ENCODE measurements at places on chromosomes 1 and 21.

DNA sequence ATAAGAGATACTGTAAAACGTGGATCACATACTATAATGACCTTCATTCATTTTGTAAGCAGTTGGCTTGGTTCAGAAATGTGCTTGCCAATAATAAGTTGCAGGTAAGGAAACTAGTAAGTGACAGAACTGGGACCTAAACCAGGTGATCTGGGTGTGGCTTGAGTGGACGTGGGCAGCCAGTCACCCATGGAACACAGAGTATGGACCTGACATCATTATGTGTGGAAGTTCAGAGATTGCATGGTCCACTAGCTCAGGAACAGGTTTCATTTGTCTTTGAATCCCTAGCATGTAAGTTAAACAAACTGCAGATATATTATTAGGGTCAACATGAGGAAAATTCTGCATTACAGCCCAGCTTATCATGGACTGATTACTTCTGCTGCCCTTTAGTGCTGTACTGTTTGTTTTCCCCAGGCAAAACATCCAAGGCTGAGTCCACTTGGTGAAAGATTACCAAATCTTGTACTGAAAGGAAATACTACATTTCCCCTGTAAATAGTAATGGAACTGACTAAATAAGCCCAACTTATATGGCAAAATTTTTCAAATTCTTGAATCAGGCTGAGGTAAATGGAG, 327.3 kb upstream of the SGIP1 start:
- peak; percentile 41 for DNase-seq

DNA sequence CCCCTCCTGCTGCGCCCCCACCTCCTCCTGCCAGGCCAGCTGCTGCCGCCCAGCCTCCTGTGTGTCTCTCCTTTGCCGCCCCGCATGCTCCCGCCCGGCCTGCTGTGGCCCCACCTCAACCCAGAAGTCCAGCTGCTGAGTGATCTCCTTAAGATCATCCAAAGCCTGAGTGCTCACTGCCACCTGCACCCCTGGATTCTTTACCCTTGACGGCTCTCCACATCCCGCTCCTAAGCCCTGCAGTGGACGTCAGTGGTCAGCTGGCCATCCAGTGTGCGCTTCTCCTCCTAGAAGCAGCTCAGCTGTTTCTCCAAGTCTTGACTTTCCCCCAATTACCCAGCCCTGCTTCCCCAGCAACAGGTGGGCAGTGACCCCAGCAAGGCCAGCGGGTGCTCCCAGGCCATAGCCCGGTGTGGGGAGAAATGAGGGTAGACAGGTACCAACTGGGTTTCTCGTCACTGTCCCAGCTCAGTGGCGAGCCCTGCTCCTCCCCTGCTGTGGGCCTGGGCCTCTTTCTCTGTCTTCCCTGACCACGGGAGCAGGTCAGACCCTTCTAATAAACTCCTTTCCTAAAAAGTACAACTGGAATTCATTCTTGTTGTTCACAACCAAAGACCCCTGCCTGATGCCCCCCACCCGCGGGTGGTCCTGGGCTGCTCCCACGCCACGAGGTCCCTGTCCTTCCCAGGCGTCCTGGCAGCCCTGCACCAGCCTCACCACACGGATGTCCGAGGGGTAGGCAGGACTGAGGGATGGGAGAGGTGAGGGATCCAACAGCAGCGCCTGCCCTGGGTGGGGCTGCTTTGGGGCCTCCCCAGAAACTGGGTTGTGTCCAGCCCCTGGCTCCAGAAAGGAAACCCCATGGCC, 1.4 kb downstream of the KRTAP10-7 start:
- no peak for DNase-seq

DNA sequence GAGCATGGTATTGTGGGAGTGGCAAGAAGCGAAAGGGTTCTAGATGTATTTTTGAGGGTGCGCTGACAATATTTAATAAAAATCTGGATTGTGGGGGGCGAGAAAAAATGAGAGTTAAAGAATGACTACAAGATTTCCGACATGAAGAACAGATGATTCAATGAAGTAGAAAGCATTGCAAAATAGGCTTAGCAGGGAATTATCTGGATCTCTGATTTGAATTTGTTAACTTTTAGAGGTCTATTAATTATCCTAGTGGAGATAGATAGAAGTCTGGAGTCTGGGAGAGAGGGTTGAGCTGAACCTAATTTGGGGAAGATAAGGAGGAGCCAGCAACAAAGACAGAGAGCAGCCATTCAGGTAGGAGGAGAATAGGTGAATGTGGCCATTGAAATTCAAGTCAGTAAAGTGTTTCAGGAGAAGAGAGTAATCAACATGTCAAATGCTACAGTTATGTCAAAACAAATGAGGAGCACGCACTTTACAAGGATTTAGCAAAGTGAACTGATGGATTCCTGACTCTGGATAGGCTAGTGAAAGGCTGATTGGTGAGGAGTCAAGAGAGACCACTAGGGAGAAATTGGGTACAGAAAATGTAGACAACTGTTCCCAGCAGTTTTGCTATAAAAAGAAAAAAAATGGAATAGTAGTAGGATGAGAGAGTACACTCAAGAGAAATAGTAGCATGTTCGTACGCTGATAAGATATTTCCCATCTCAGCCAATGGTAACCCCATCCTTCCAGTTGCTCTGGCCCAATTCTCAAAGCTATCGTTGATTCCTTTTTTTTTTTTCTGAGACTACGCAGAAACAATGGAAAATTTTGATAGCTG, 393.2 kb upstream of the CXADR start:
- DNase-seq = no peak

DNA sequence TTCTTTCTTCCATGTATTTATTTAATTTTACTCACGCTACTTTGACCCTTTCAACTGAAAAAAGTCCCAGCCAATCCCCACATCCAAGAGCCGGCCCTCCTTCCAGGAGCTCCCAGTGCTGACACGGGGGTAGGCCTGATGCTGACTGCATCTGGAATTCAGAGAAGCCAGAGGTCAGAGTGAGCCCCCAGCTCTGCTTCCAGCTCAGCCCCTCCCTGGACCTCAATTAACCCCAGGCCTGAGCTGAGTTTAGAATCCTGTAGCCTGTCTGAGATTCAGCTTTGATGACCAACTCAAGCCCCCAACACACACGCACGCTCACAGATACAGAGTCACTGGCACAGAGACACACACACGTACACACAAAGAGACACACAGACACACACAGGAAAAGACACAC, 247.9 kb downstream of the NPHP4 start:
- DNase-seq = no peak

- no peak for DNase-seq
Observed at GRCh38 chr1:58786927-58787245, 3.0 kb upstream of the JUN start.

- DNase-seq = no peak
Observed at GRCh38 chr1:33167650-33168447, 14.0 kb downstream of the TRIM62 start.

DNA sequence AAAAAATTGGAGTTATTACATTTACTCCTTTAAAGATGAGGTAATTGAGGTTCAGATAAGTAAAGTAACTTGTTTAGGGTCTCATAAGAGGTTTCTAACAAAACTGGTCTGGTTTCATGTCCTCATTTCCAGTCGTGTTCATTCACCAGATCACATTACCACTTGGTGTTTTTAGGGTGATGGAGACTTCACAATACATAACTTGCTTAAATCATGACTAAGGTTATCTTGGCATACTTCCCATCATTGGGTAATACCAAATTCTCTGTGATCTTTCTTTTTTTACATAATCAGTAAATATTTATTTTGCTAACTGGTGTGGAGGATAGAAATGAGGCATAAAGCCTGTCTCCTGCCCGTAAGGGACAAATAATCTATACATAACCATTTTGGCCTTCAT, 31.6 kb upstream of the RPTN start:
- no peak for DNase-seq

GRCh38 chr1:244356376-244356775, 95.3 kb downstream of the ADSS2 start:
- DNase-seq = no peak

DNA sequence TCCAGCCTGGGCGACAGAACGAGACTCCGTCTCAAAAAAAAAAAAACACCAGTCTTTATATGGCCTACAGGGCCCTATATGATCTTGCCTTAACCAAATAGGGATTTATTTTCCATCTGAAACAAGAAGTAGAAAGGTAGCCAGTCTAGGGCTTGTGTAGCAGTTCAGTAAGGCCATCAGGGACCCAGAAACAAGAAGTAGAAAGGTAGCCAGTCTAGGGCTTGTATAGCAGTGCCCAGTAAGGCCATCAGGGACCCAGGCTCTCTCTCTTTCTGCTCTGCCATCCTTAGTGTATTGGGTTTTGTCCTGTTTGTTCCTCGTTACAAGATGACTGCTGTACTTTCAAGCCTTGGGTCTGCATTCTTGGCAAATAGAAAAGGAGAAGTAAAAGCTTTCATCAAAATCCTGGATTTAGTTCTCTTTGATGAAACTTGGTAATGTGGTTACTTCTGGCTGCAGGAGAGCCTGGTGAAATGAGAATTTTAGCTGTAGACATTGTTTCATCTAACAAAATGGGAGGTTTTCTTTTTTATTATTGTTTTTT, 46.1 kb downstream of the PKN2 start:
- no peak for DNase-seq

GRCh38 chr1:35717911-35718476, 690 bp downstream of the C1orf216 start:
- peak; percentile 36 for DNase-seq

- no peak for DNase-seq
Observed at GRCh38 chr1:235637756-235638534, 11.6 kb downstream of the GNG4 start.

DNA sequence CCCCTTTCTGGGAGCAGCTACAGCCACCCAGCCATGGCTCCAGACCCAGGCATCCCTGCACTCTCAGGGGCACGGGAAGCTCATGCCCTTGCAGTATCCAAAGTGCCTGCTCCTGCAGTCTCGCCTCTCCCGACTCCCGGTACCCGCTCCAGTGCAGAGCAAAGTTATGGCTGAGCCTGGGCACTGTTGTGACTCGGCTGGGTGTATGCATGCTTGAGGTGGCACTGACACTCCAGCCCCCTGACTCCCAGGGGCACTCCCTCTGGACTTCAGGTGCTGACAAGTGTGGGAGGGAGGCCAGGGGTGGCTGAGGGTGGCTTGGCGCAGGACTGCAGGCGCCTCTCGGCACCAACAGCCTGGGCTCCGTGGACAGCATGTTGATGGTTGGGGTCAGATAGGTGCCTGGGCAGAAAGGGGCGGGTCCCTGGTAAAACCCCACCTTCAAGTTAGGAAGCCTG, 580.1 kb upstream of the ADGRL2 start:
- no peak for DNase-seq

- no peak for DNase-seq
Observed at GRCh38 chr1:68322096-68322495, 89.8 kb upstream of the WLS start.

GRCh38 chr1:221328371-221328770, 413.5 kb downstream of the DUSP10 start:
- no peak for DNase-seq

- no peak for DNase-seq
Observed at GRCh38 chr21:33866826-33867225, 48.8 kb downstream of the ATP5PO start.

- no peak for DNase-seq
Observed at GRCh38 chr1:29090937-29091618, 32.6 kb downstream of the TMEM200B start.

DNA sequence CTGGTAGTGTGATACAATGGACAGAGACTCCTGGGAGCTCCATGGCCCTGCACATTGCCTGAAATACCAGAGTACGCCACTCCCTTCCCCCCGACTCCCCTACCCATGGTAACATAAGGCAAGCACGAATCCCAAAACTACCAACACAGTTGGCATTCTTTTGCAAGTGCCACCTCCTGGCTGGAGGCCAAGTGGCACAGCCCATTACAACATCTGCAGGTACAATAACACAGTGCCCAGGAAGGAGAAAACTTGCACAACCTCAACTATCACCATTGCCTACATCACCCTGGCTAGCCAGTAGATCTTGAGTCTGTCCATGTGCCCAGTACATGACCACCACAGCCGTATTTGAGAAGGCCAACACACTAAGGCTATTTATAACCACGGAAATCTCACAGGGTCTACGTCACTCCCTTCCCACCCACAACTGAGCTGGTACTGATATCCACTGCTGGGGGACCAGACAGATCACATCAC, 11.7 kb downstream of the ADAMTS1 start:
- DNase-seq = no peak

DNA sequence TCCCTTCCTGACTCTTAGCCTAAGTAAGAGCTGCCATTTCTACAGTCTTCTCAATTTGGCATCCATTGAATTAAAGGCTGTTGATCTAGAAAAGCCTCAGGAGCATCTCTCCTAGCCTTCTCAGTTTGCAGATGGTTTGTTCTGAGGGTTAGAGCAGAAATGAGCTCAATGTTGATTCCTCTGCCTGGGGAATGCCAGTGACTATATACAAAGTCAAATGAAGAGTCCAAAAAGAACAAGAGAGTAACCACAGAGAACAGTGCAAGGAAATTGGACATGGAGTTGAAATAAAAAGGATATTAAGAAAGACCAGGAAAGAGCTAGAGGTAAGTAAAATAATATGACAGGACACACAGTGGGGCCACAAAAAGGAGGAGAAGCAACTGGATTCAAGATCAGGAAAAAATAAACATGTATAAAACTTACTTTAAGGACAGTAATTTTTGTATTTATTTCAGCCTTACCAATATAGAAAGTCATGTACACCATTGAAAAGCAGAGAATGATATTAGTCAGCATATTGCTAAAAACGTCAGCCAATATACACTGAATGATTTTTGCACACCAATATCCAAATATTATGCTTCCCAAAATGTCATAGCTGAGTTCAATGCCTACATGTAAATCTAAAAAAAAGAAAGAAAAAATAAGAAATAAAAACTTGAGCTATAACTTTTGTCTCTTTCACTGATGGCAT, 21.3 kb downstream of the SLC9C2 start:
- DNase-seq = no peak

DNA sequence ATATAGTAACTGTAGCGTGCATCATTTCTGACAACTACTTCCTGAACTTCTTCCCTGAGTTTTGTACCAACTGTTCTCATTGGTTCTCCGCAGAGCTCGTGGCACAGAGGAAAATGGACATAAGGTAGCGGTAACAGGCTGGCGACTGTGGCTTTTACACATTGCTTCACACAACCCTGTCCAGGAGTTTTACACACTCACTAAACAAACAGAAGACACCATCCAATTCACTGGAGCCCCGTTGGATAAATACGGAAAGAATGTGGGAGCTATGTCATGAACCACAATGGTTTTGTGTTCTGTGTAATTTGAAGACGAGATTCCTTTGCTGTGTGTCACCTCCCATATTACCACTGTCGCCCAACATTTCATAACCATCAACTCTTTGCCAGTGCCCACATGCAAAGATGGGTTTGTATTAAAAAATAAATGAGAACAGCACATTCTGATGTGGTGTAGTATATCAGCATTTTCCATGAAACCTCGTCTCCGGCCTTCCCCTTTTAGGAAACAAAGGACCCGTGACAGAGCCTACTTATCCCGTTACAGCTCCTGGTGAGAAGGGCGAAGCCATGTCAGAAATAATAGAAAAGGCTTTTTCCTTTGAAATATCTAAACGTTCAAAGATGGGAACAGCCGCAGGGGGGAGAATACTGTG, 47.4 kb upstream of the ENAH start:
- peak; percentile 34 for DNase-seq

Data from hepatocyte (in vitro differentiated cells).